ENCODE measurements at places on chromosomes 1 and 21.

GRCh38 chr1:110087812-110088738, 17.6 kb upstream of the ALX3 start:
- peak; percentile 54 for DNase-seq

- DNase-seq: no peak
Measured at GRCh38 chr1:5223206-5223605, 568.8 kb downstream of the AJAP1 start.

DNA sequence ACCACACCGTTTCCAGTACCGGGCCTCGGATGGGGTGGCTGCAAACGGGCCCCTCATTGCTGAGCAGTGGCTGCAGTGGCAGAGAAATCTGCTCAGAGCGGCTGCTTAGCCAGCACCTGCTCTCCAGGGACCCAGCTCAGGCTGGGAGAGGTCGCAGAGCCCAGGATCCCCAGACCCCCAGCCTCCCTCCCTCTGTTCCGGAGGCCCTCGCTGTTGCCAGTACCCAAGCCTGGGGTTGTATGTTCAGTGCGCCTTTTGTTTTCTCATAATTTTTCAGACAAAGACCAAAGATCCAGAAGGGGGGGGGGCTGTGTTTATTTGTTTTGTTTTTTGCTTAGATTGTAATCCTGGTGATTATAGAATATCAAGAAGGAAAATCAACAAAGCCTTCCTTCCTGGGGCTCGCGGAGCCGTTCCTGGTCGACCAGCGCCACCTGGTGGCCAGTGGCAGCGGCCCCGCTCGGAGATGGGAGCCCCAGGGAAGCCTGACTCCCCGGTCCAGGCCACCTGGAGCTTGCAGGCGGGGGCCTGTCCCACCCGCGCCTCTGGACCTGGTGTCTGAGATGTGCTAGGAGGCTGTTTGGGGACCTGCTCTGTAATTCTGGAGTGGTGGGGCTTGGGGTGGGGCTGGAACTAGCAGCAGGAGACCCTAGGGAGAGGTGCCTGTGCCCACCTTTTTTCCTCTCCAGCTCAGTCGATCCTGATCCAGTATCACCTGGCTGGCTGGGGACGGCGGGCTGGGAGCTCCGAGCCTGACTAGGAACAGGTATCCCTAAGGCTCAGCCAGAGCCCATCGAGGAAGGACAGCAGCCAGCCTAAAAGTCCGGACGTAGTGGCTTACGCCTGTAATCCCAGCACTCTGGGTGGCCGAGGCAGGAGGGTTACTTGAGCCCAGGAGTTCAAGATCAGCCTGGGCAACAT, 123.9 kb upstream of the VAMP3 start:
- DNase-seq: peak; percentile 81

- DNase-seq: no peak
Measured at GRCh38 chr1:152227310-152227928, 3.4 kb upstream of the HRNR start.

DNA sequence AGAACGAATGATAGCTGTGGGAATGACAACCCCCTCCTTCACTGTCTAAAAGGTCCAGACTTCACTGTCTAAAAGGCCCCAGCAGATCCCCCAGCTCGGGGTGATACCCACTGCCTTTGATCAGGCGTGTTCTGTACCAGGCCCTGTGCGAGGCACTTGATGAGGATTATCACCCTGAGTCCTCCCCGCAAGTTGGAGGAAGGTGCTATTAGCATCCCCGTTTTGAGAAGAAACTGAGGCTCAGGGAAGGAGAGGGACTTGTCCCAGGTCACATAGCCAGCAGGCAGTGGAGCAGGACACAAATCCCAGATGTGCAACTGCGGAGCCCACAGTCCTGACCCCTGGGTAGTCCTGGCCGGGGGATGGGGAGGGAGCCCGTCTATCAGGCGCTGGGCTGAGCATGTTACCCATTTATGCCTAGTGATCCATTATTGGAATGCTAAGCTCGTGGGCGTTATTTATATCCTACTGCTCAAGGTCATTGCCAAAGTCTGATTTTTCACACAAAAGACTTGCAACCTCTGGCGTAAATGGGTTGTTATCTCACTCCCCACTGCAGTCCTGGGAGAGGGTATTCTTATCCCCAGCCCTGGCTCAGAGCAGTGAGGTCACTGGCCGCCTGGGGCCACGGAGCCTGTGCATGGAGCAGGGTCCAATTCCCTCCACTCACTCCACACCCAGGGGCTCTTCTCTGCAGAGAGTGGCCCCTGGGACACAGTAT, 722.2 kb downstream of the MATN1 start:
- DNase-seq: no peak

DNA sequence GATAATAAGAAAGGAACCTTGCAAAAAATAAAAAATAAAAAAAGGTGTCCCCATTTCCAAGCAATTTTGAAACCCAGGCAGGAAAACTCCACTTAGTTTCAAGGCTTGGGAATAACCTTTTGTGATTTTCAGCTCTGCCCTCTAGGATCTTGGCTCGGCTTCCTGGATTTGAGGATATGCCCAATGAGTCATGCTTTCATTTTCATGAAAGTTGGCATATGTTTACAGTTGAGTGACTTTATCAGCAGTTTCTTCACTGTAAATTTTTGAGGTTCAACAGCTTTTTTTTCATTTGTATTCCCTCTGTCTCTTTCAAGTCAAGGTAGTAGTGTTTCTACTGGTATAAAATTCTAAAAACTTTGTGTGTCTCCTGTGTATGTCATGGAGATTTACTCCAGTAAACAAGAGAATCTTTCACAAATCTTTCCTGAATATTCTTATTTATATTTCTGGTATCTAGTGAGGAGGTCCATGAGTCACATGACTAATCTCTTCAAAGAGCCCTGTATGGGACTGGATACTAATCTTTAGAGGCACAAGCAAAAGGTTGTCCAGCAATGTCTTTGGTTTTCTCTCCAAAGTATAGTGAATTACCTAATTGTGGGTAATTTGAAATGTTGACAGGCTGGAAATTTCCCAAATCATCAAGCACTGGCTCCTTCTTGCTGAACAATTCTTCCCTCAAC, 335.3 kb downstream of the BRINP2 start:
- no peak for DNase-seq

DNA sequence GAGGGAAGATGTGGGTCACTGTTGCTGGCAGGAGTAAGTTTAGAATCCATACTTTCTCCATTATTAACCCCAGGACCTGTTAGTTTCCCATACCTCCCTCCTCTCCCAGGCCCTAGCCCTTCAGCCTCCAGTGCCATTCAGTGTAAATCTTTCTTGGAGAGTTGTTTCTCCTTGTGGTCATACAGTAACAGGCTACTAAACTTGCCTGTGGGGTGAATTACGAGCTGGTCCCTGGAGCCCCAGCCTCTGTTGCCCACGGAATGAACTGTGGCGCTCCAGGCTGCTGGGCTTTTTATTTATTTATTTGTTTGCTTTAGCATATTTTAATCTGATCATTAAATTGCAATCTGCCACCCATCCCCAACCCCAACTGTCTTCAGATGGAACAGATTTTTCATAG, 305.2 kb downstream of the PBX1 start:
- no peak for DNase-seq

GRCh38 chr21:35189077-35189863, 140.2 kb upstream of the RUNX1 start:
- DNase-seq: no peak

DNA sequence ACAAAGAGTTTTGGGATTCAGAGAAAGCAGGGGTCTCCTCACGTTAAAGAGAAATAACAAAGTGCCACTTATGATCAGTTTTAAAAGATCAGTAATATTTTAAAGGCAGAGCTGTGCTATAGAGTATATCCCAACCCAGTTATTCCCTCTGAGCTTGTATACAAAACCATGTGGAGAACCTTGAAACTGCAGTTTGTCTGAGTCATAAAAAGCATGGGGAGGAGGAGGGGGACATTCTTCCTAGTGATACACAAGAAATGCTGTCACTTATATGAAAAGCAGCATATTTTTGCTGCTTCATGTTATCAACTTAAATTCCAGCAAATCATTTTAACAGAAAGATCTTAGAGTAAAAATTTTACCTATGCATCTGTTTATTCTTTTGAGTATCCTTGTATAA, 244.5 kb downstream of the GPR52 start:
- no peak for DNase-seq

DNA sequence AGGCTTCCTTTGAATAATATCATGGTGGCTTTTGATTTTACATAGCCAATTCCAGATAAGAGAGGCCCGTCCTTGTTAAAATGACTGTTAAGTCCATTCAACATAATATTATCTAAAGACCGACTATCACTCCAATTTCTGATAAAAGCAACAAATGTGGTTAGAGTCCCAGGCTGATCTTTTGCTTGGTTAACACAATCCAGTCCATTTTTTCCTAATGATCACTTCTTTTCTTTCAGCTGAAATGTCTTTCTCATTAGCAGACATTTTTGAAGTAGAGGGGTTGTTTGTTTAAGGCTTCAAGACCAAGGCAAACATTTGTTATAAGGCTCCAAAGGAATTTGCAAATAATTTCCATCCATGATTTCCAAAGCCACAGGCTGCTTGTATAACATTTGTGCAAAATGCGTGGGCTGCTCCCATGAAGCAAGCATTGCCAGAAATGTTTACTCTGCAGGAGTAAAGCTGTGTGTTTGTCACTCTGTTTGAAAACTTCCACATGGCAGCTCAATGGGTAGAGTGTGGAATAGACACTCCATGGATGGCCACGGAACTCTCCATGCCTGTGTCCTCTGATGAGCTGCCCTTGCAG, 111.5 kb downstream of the PSMG1 start:
- no peak for DNase-seq

- DNase-seq: no peak
Measured at GRCh38 chr1:177487481-177487880, 316.7 kb downstream of the BRINP2 start.

- peak; percentile 51 for DNase-seq
Measured at GRCh38 chr1:159076438-159077119, at the start of gene AIM2. TSS of gene AIM2 (minus strand) at chr1:159076766. CDS start at chr1:159073499, 3,267 bp downstream.

DNA sequence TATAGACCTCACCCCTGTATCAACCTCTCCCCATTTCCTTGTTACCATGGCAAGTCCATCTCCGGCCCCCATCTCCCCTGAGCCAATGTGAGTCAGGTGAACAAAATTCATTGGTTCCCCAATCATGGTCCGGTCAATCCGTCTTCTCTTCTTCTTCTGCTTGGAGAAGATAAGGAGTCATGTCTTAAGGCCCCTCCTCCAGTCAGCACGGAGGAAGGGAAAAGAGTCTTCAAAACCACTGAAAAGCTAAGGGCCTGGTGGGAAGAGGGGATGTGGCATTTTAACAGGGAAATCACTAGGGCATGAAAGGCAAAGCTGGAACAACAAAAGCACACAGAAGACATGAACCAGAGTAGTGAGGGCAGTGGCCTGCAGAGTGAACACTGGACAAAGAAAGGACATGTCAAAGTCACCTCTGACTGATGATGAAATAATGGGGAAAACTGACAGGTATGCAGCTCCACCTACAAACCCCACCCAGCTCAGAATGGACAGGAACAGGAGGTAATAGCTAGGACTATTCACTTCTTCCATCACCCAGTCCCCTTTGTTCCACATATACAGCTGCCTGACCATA, 4.4 kb downstream of the CDC42SE1 start:
- DNase-seq: no peak

DNA sequence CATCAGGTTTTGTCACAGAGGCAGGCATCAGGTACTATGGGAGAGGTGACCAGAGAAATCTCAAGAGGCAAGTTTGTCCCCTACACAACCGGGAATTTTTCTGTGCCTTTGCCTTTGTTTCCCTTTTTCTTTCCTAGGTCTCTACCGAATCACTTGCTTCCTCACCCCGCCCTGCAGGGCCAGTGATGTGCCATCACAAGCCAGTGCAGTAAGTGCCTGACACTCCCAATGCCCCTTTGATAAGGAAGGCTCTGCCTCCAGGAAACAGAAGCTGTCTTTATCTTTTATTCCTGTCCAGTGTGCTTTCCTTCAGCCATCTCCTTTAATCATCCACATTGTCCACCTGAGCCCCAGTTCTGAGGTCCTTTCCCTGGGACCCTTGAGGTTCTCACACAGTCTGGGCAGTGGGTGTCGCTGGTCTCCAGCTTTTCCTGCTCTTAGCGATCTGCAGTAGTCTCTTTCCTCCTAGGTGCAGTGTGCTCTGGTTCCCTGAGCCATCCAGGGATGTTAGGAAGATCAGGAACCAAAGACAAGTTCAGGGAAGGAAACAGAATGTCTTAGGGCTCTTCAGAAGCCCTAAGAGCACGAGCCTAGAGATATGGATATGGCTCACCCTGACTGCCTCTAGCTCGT, 36.6 kb downstream of the GJA5 start:
- peak; percentile 3 for DNase-seq

DNA sequence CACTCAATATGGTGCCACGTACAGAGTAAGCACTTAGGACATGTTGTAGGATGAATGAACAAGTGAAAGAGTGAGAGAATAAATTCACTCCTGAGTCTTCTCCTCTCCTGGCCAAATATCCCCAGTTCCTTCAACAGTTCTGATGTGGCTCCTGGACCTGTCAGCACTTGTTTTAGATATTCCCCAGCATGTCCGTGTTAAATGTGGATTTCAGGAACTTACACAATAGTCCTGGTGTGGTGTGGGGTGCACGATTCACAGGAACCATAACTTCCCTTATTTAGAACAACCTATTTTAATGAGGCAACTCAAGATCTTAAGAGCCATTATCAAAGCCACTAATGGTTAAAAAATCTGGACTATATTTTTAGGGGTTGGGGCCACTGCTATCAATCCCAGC, 39.0 kb upstream of the MYSM1 start:
- no peak for DNase-seq

- no peak for DNase-seq
Measured at GRCh38 chr1:14705824-14706223, 107.3 kb downstream of the KAZN start.

GRCh38 chr1:224042557-224043118, 71.3 kb upstream of the FBXO28 start:
- no peak for DNase-seq

DNA sequence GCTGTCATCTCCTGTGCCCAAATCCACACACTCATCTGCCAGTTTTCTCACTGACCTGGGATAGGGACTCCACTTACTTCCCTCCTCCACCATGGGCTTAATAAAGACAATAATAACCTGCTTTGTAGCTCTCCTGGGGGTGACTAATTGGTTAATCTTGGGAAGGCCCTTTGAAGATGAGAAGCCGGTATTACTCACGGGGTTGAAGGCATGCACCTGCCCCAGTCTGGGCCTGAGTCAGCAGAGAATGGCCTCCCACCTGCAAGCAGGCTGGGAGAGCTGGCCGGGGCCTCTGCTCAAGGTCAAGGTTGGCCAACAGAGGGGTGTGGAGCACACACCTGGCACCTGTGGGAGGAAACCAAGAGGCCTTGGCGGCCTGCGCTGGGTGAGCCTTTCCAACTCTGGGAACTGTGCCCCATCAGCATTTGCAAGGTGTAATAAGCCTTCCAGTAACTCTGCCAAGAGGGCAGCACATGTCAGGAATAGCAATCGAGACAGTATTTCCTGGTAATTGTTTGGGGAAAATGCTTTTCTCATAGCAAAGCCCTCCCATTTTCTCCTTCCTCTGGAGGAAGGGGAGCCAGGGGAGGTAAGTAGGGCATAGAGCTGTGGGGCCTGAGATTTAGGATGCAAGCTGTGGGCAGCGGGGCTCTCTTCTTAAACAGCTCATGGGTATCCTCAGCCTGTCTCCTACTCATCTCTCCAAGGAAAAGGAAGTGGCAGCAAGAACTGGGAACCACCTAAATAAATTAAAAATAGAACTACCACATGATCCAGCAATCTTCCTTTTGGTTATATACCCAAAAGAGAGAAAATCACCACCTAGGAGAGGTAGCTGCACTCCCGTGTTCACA, 49.0 kb downstream of the TOMM20 start:
- no peak for DNase-seq

Data from stimulated activated CD4-positive, alpha-beta T cell treated with anti-CD3 and anti-CD28 coated beads, Interleukin-2, amount 100 ng/mL, for 48 hours (primary cell).